WTC11 (cell line): ENCODE measurements at places on chromosomes 4 and X.

- H3K27me3 ChIP-seq: no peaks in the 10 kb centered on the region
- DNase-seq: no peak
- peaks cover 8% of the 10 kb centered on the region for H3K4me1 ChIP-seq
- H3K36me3 ChIP-seq: no peaks in the 10 kb centered on the region
Measured at GRCh38 chrX:19388741-19389140, 45.0 kb downstream of the PDHA1 start.

DNA sequence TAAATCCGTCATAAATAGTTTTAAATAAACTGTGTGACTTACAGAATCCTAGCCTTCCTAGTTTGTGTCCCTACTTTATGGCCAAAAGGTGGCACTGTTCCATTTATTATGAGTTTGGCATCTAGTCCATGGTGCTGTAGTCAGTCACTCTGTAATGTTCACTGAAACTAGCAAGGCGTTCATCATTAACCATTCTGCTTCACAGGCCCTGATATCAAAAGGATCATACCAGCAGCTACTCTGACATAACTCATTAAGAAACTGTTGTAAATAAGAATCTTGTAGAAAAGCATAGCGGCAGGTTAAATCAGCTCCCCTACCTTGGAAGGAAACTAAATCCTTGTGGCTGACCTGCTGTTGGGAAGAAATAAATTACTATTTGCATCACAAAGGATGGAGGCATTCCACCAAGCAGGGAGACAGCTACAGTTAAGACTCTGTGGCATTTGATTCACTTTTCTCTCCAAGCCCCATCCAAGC, 919.6 kb upstream of the DIAPH2 start:
- no peak for DNase-seq
- H3K27me3 ChIP-seq: no peaks in the 10 kb centered on the region
- peaks cover 22% of the 10 kb centered on the region for H3K4me1 ChIP-seq

GRCh38 chrX:20217271-20217670, 49.4 kb downstream of the RPS6KA3 start:
- no peak overlapping the region for H3K27ac ChIP-seq
- no peak for DNase-seq
- H3K27me3 ChIP-seq: no peaks in the 10 kb centered on the region
- H3K4me1 ChIP-seq: peaks cover 31% of the 10 kb centered on the region

- H3K27ac ChIP-seq: no peak overlapping the region
- H3K36me3 ChIP-seq: no peaks in the 10 kb centered on the region
- H3K27me3 ChIP-seq: peaks cover 3% of the 10 kb centered on the region; the same call in 1 of the 2 replicates
- DNase-seq: no peak
- peak overlapping the region; percentile 86 for H3K4me3 ChIP-seq
Measured at GRCh38 chr4:70706516-70706915, 15.2 kb upstream of the RUFY3 start.

DNA sequence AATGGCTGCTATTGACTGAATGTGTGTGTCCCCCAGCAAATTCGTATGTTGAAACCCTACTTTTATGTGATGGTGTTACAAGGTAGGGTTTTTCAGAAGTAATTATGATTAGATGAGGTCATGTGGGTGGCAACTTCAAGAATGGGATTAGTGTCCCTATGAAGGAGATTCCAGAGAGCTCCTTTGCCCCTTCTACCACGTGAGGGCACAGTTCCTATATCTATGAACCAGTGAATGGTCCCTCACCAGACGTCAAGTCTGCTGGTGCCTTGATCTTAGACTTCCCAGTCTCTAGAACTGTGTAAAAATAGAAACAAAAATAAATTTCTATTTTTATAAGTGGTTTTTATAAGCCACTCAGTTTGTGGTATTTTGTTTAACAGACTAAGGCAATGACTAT, 1137.6 kb upstream of the IGFBP7 start:
- H3K36me3 ChIP-seq: no peaks in the 10 kb centered on the region
- H3K27me3 ChIP-seq: no peaks in the 10 kb centered on the region
- H3K4me3 ChIP-seq: no peak overlapping the region
- DNase-seq: peak; percentile 27

DNA sequence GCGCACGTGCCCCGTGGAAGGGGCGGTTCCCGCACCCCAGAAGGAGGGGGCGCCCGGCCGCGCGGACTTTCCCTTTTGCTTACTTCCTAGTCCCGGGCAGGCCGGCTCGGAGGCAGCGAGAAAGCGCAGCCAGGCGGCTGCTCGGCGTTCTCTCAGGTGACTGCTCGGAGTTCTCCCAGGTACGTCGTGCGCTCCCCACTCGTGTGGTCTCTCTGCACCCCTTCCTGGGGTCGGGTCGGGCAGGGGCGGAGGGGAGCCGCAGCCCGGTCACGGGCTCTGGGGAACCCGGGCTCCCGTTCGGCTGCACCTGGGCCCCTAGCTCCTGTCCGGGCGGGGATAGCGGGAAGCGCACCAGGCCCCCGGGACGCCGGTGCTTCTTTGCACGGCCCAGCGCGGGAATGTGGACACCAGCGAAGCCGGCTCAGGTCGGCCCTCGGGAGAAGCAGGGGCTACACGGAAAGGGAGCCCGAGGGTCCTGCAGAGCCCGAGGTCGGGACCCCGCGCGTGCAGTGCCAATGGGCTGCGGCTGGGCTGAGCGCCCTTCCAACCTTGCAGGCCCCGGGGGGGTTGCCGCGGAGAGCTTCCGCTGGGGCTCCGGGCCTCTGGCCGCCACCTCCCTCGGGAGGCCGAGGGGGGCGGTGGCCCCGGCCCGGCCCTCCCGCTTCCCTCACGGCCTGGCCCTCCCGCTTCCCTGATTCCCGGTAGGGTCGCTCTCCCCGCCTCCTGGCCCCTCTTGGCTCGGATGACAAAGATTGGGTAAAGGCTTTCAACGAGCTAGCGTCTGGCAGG, at the start of gene TLR2:
Gene TLR2, plus strand, starts transcription at position 99 of the 789 bp plus-strand sequence. CDS start 18,628 bp downstream, outside the sequence.
- peaks cover 11% of the 10 kb centered on the region for H3K4me1 ChIP-seq
- peaks cover 29% of the 10 kb centered on the region for H3K36me3 ChIP-seq
- H3K27me3 ChIP-seq: peaks cover 64% of the 10 kb centered on the region
- peak; percentile 66 for DNase-seq
- peak within 1 kb of the TSS; percentile 77 for H3K4me3 ChIP-seq
- H3K27ac ChIP-seq: no peak within 1 kb of the TSS

DNA sequence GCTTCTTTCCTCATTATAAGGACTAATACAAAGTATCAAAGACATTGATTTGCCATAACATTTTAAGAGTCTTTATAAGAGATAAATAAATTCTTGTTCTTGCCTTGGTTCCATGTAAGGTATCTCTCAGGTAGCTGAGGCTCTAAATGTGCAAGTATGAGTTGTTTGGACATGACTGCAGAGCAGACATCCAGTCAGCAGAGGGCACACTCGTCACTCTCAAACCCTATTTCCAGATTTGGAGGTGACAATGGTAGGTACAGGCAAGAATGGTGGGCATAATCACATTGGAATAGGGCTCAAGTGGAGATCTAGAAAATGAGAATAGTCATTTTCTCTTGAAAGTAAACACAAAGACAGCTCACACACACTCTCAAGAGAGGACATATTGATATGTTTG, 133.3 kb upstream of the ZIC3 start:
- peaks cover 3% of the 10 kb centered on the region for H3K36me3 ChIP-seq
- no peak overlapping the region for H3K4me3 ChIP-seq
- peak; percentile 52 for DNase-seq
- peaks cover 27% of the 10 kb centered on the region for H3K4me1 ChIP-seq
- H3K27me3 ChIP-seq: peaks cover 14% of the 10 kb centered on the region

- no peak overlapping the region for H3K27ac ChIP-seq
- DNase-seq: no peak
- no peaks in the 10 kb centered on the region for H3K4me1 ChIP-seq
- no peaks in the 10 kb centered on the region for H3K36me3 ChIP-seq
- H3K4me3 ChIP-seq: no peak overlapping the region
Measured at GRCh38 chrX:95703696-95704095, 980.9 kb upstream of the DIAPH2 start.

GRCh38 chr4:13722649-13723048, 95.1 kb upstream of the BOD1L1 start:
- no peaks in the 10 kb centered on the region for H3K36me3 ChIP-seq
- H3K27ac ChIP-seq: no peak overlapping the region
- DNase-seq: no peak
- no peaks in the 10 kb centered on the region; the same call in 1 of the 2 replicates for H3K27me3 ChIP-seq
- H3K4me3 ChIP-seq: no peak overlapping the region

GRCh38 chr4:154086247-154086646, 297.4 kb upstream of the SFRP2 start:
- DNase-seq: no peak
- H3K27ac ChIP-seq: no peak overlapping the region
- no peaks in the 10 kb centered on the region for H3K27me3 ChIP-seq
- no peak overlapping the region for H3K4me3 ChIP-seq
- H3K36me3 ChIP-seq: no peaks in the 10 kb centered on the region

DNA sequence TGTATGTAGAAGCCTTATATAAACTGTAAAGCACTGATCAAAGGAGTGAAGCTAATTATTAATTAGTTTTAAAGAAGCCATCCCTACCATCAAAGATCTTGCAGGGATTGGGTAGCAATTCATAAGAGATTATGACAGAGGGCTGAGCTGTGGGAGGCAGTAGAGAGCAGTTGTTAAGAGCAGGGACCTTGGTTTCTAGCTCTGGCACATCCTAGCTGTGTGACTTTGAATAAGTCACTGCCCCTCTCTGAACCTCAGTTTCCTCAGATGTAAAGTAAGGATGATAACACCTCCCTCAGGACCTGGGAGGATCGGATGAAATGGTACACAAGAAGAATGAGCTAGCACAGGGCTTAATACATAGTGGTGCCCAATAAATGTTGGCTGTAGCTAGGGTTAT, 45.4 kb downstream of the APLN start:
- no peak overlapping the region for H3K27ac ChIP-seq
- no peak for DNase-seq
- no peak overlapping the region for H3K4me3 ChIP-seq
- H3K4me1 ChIP-seq: 0 out of 2 replicates have a peak, but pooled peaks cover 8% of the 10 kb centered on the region

GRCh38 chr4:155025762-155026457, 182.5 kb upstream of the NPY2R start:
- no peak overlapping the region for H3K4me3 ChIP-seq
- H3K36me3 ChIP-seq: peaks cover 7% of the 10 kb centered on the region; the same call in 1 of the 2 replicates
- H3K4me1 ChIP-seq: peaks cover 5% of the 10 kb centered on the region
- peak; percentile 81 for DNase-seq
- peaks cover 2% of the 10 kb centered on the region; the same call in 1 of the 2 replicates for H3K27me3 ChIP-seq

- peaks cover 53% of the 10 kb centered on the region for H3K36me3 ChIP-seq
- no peaks in the 10 kb centered on the region for H3K27me3 ChIP-seq
- peak overlapping the region; percentile 9; the same call in 1 of the 2 replicates for H3K4me3 ChIP-seq
- H3K27ac ChIP-seq: peak overlapping the region; percentile 88
Measured at GRCh38 chrX:46488712-46489111, 56.5 kb downstream of the ZNF674 start.

DNA sequence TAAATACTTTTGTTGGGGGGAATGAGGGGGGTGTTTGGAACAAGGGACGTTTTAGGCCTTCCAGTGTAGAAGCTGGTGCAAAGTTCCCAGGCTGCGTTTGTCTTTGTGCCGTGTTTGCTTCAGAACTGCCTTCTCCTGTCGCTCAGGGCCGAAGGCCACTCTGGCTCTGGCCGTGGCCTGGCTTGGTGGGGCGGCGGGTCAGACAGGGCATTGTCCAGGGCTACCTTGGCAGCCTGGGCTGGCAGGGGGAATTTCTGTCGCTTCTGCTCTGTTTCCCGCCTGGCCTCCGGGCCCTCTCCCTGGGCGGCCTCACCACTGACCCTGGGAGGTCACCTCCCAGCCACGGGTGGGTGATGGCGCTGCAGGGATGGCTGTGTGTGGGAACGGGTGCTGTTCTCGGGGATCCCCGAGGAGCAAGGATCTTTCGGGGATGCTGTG, 140.0 kb downstream of the COL4A6 start:
- no peak overlapping the region for H3K27ac ChIP-seq
- H3K4me1 ChIP-seq: peaks cover 19% of the 10 kb centered on the region
- no peaks in the 10 kb centered on the region for H3K36me3 ChIP-seq

DNA sequence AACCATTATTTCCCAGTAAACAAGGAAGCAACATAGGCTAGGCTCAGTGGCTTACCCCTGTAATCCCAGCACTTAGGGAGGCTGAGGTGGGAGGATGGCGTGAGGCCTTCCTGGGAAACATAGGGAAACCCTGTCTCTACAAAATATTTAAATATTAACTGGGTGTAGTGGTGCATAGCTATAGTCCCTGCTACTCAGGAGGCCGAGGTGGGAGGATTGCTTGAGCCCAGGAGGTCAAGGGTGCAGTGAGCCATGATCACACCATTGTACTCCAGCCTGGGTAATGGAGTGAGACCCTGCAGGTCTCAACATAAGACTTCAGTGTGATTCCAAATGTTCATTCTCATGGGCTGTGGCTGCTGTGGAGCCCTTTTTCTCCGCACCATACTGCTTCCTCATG, 34.9 kb downstream of the FHDC1 start:
- no peak overlapping the region for H3K4me3 ChIP-seq
- no peak for DNase-seq
- H3K27ac ChIP-seq: no peak overlapping the region
- H3K27me3 ChIP-seq: no peaks in the 10 kb centered on the region
- H3K36me3 ChIP-seq: peaks cover 70% of the 10 kb centered on the region

DNA sequence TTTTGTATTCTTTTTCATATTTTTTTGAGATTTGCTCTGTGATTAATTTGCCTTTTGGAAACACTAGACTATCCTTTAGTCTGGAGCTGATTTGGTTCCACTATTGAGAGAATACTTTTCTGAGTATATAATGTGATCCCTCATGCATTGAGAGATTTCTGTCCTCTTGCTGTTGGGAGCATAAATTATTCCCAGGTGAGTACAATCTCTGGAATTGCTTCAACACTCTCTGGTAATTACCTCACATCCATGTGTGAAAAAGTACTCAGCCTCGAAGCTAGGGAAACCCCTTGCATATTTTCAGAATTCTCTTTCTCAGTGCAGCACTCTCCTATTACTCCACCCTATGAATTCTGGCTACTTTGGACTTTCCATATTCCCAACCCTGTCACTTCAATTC, 550.0 kb downstream of the RAPGEF2 start:
- H3K4me3 ChIP-seq: no peak overlapping the region
- DNase-seq: no peak
- no peak overlapping the region for H3K27ac ChIP-seq
- H3K4me1 ChIP-seq: no peaks in the 10 kb centered on the region

DNA sequence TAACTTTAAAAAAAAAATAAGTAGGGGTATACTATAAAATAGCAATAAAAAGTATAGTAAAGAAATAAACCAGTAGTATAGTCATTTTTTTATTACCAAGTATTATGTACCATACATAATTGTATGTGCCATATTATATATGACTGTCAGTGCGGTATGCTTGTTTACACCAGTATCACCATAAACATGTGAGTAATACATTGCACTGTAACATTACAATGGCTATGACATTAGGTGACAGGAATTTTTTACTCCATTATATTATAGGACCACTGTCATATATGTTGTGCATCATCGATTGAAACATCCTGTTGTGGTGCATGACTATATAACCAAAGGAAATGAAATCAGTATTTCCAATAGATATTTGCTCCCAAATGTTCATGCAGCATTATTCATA, 176.9 kb upstream of the ARHGAP24 start:
- DNase-seq: no peak
- H3K27me3 ChIP-seq: no peaks in the 10 kb centered on the region
- peaks cover 13% of the 10 kb centered on the region for H3K4me1 ChIP-seq

DNA sequence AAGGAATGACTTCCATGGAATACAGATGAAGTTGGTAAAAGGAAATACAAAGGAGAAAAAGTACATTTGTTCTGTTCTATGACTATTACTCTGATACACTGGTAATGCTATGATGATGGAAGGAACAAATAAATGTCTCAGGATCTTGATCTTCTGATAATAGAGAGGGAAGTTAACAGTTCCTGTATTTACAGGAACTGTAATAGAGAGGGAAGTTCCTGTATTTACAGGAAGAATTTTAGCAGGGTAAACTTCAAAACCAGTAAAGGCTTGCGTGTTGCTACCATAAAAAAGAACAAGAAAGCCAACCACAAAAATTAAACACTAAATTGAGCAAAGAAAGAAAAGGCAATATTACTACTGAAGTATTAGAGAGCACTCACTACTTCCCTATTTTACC, 91.7 kb upstream of the HPGD start:
- no peak overlapping the region for H3K4me3 ChIP-seq
- no peaks in the 10 kb centered on the region for H3K27me3 ChIP-seq
- H3K27ac ChIP-seq: no peak overlapping the region
- DNase-seq: no peak
- peaks cover 28% of the 10 kb centered on the region for H3K36me3 ChIP-seq
- H3K4me1 ChIP-seq: peaks cover 10% of the 10 kb centered on the region
